ENCODE measurements at places on chromosomes 3 and 15.

DNA sequence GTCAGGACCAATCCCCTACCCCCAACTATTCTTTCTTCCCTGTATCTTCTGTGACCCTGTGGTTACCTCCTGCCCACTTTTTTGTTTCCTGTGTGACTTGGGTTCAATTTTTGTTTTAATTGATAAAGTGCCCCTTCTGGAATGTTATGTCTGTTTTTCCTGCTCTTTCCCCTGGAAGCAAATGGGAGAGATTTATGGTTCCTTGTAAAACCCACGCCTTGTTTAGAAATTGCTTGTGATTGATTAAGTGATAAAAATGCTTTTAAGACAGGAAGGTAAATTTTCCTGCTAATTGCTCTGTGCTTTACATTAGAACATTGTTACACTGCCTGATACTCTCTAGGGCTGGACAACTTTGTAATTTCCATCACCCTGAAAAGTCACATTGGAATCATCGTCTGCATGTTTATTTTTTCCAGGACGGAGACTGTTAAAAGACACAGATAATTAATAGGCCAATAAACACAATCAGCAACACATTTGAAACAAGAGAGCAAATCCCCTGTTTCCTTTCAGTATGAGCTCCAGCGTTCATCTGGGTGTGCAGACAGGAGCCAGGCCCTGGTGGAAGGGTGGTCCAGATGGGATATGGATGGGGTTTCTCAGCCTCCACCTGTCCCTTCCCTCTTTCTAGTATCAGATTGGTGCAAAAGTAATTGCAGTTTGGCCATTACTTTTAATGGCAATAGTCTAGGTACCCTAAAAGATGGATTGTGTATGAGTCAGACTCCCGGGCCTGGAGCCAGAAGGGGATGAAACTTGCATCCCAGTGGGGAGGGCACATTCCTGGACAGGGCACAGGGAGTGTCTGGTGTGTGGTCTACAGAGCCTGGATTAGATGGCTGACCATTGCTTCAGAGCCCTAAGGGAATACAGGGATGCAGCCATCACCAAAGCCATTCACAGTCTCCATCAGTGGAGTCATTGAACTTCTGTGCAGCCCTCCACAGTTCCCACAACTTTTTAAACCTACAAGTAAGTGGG is 58.1 kb upstream of the AGBL1 start:
- no peak for DNase-seq

DNA sequence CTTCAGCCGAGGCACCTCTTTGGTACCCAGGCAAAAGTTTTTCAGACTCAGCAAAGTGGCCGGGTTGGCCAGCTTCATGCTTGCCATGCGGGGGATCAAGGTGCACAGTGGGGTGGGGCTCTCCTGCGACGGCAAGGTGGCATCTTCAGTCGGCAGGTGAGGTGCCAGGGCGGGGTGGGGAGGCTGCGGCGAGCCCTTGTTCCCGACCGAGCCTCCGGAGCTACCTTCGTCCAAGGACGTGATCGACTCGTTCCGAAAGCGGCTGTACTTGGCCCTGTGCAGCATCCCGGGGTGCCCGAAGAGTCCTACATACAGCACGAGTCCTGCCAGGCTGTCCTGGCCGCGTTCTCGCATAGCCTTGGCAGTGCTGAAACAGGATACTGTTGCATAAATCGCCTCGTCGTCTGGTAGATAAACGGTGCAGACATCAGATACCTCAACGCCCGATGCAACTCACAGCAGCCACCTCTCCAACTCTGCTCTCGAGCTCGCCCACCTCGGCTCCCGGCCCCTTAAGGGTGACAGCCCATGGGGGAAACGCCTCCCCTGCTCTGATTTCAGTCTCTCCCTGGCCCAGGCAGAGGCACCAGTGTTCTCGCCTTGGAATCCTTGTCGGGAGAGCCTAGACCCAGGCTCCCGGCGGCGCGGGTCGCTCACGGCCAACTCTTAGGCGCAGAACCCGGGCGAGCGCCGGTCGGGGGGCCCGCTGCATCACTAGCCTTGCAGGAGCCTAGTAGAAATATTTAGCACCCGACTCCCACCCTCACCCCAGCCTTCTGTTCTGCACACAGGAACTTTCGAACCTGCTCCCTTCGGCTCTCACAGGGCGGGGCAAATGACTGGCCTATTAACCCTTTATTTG is 826 bp downstream of the SHC4 start:
- peak; percentile 61 for DNase-seq

- no peak for DNase-seq
Observed at GRCh38 chr15:51828621-51829375, 655 bp upstream of the TMOD3 start.

- no peak for DNase-seq
Observed at GRCh38 chr3:30356866-30357753, 249.3 kb upstream of the TGFBR2 start.

GRCh38 chr15:51702710-51703109 is 21.4 kb downstream of the SCG3 start:
- no peak for DNase-seq

- no peak for DNase-seq
Observed at GRCh38 chr3:158780766-158781165, 21.1 kb upstream of the MFSD1 start.

DNA sequence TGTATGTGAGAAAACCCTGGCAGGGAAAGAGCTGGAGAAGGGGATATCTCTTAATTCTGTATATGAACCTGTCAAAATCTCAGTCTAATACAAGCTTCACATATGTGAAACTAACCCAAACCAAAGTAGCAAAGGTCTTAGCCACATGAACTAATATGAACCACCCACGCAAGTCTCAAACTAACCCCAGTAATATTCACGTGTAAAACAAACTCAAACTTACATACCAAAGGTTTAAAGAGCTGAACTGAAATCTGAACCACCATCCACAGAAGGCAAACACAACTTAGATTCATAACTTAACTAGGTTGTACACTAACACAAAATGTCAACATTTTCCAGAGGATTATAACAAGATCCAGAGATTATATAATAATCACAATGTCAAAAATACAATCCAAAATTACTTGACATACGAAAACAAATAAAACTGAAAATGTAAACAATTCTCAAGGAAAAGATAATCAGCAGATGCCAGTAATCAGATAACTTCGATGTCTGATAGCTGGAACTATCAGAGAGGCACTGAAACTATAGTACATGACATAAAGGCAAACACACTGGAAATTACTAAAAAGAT is 64.1 kb downstream of the VPS13C start:
- DNase-seq, result no peak

DNA sequence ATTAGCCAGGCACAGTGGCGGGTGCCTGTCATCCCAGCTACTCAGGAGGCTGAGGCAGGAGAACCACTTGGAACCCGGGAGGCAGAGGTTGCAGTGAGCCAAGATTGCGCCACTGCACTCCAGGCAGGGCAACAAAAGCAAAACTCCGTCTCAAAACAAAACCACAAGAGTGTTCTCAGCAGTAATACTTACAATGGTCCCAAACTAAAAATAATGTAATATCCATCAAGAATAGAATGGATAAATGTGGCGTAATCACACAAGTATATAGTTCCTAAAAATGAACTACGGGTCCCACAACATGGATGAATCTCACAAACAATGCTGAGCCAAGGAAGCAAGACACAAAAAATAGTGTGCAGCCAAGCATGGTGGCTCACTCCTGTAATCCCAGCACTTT is 39.2 kb downstream of the STAG1 start:
- no peak for DNase-seq

GRCh38 chr3:39327746-39328349 is 1.7 kb upstream of the CCR8 start:
- DNase-seq, result no peak

DNA sequence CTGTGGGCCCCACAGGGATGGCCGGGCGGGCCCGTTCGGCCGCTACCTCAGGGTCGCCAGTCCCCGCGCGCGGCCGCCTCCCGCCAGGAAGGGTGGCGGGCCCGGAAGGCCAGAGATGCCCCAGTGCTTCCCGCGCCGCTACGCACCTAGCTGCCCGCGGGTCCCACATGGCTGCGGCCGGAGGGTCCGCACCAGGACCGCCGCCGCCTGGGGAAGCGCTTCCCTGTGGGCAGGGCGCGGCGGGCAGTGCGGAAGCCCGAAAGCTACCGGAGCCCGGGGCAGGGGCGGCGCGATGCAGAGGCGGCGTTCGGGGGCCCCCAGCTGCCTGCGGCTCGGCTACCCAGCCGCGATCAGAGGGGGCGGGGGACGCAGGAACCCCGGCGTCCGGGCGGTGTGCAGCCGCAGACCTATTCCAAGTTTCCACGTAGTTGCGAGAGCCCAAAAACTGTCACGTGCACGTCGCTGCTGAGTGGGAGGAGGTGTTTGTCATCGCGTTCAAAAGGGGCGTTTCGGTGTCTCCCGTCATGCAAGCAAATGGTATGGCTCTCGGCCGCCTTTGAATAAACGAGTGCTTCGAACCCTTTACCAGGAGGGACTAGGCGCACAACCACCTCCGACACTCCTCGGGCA is at the start of gene TRANK1:
Gene TRANK1 (minus strand): TSS at position 414 of the 630 bp plus-strand sequence. CDS start 245 bp downstream, at position 169.
- peak; percentile 56 for DNase-seq

GRCh38 chr15:62150445-62150844 is 14.6 kb downstream of the C2CD4B start:
- DNase-seq, result no peak

- no peak for DNase-seq
Observed at GRCh38 chr3:114958930-114959329, 188.2 kb downstream of the ZBTB20 start.

GRCh38 chr3:52195823-52196331 is 2.1 kb upstream of the ALAS1 start:
- no peak for DNase-seq

DNA sequence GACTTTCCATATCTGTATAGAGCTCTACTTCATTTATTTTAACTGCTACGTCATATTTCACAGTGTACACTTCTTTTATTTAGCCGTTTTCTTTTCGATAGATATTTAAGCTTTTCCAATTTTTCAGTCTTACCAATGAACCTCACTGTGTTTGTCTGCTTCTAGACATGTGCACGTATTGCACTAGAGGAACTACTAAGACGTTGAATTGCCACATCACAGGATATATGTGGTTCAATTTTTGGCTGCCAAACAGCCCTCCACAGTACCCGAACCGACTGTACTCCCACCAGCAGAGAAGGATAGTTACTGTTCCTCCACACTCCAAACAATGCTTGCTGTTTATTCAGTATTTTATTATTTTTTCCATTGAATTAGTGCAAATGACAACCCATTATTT is 2.0 kb downstream of the NR1I2 start:
- DNase-seq, result no peak

DNA sequence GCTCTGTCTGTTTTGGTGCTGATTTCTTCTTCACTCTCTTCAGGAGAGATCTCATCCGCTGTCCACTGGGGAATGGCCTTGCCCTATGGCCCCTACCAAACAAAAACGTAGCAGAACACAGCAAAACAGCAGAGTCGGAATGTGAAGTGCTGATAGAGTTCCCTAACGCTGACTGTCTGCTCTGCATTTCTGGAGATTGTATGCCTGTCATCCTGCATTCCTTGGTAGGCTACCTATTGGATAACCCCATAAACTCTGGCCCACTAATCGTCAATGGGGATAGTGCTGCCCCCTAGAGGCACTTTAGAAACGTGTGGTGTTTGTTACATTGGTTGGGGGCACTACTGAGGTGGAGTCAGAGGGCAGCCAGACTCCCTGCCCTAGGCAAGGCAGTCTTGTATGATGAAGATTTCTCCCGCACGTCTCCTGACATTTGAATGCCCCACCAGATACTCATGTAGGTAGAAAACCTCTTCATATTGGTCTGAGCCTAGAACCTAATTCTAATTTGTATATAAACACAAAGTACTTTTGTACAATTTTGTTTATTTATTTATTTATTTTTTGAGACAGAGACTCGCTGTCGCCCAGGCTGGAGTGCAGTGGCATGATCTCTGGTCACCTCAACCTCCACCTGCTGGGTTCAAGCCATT is 15.6 kb upstream of the MAGEF1 start:
- peak; percentile 93 for DNase-seq

DNA sequence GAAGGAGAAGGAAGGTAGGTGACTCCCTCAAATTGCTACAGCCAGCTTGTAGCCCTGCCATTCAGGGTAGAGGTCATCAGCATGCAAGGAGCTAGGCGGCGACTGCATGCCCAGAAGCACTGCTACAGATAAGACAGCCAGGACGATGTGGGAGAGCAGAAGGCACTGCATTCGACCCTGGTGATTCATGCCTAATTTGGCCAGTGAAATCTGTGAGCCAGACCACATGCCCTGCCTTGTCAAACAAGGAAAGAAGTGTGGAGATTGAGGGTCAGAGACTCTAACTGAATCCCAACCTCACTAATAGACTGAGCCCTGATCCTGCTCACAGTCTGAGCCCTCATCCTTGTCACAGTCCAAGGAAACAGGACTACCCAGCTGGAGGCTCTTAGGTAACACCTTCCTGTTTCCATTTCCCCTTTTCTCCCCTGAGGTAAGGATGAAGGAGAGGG is 86.6 kb downstream of the LINGO1 start:
- no peak for DNase-seq

- no peak for DNase-seq
Observed at GRCh38 chr3:124428372-124429128, 301.7 kb upstream of the UMPS start.

- DNase-seq, result no peak
Observed at GRCh38 chr3:138241061-138241460, 54.0 kb downstream of the ARMC8 start.

DNA sequence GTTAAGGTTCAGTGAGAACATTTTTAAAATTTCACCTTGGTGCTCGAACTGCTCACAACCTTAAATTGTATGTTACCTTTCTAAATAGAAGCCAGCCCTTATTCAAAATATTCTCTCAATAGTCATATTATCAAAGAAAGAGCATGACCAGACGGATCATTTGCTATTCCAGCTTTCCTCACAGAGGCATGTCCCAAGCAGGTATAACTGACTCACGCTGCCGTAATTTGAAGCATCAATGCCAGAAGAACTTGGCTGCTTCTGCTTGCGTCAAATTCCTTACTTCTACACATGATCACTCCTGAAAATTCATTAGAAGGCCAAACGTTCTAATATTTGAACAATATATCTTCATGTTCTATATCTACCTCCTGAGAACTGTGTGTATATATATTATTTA is 69.5 kb upstream of the VGLL4 start:
- no peak for DNase-seq

- no peak for DNase-seq
Observed at GRCh38 chr3:74591946-74592345, 22.5 kb downstream of the CNTN3 start.
